ENCODE measurements at places on chromosomes 1 and 21.

- DNase-seq = no peak
These were observed 48.2 kb upstream of the TNFSF4 start for GRCh38 chr1:173255214-173255813.

GRCh38 chr1:81412954-81413353, 387.8 kb upstream of the ADGRL2 start:
- no peak for DNase-seq

- DNase-seq = no peak
These were observed 36.6 kb downstream of the POFUT2 start for GRCh38 chr21:45250914-45251634.

DNA sequence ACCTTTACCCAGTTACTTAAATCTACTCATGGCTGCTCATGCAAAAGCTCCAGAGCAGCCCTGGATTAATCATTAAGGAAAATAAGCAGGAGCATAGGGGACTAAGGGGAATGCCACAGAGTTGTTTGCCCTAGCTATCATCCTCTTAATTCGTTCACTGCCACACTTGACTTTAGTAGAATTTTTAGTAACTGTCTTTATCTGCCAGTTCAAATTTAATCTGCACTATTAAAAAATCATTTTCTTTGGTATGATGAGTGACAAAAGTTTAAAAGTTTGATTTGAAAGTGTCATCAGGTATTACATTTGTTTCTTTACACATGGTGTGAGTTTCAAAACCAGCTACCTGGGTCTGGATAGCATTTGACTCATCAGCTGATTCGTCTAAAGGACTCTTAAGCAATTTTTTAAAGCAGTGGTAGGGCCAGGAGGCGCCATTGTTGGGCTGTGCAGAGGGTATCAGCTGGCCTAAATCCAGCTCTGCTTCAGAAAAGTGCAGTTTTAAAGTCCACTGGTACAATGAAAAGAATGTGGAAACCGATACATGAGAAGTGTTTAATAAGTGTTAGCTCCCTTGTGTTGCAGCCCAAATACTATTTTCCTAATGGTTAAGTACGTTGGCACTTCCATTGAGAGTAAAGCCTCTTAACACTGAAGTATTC, 69.9 kb upstream of the DR1 start:
- no peak for DNase-seq

DNA sequence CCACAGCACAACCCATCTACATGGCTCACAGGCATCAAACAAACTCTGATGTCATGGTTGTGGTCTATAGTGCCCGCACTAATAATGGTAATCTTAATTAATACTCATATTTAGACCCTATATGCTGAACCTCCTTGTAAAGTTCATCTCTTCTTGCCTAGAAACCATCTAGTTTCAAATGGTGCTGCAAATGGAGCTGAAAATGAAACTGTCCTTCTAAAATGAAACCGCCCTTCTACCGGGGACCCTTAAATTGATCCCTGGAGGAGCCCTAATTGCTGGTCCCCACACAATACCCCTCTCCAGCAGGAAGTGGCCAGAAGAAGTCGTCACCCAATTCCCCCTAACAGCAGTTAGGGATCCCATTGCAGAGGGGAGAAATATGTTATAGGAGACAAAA, 612.6 kb downstream of the MRPL39 start:
- DNase-seq = no peak

DNA sequence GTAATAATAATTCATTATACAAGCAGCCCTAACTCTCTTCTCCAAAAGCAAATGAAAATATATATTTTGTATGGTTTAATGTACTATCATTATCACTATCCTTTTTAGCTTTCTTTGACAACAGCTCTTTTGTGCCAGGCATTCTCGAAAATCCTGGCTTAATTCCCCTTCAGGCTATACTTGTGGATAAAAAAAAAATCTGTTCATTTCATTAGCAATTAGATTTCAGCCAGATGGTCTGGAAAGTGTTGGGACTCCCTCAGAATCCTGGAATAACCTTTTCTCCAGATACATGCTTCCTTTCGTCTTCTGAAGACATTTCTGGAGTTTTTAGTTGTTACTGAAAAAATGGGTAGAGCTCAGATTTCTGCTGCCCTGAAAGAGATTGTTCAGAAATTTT, 83.4 kb upstream of the PLPPR4 start:
- DNase-seq = no peak

DNA sequence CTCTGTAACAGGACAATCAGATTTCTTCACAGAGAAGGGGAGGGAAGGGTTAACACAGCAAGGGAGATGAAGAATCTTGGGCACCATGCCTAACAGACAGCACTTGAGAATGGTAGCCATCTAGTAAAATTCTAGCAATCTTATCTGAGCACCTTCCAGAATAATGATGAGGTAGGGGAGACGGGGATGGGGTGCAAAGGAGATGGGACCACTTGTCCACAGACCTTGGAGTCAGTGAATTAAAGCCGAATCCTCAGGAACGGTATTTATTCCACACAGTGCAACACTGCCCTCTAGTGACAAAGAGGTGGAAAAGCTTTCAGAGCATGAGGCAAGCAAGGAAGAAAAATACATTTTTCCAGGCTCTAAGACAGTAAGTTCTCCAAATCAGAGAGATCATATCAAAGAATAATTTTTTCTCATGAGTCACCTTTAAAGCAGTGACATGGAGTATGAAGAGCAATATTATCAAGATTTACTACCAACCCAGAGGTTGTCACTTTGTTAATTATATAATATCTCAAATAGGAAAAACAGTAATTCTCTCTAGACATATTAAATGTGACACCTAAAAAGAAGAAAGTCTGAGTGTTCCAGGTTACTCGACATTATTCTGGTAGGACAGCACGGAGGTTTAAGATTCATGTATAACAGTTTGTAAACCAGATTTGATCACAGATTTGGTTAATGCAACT, 43.3 kb upstream of the LPAR3 start:
- DNase-seq = peak; percentile 49

- no peak for DNase-seq
These were observed 15.1 kb downstream of the ERRFI1 start for GRCh38 chr1:8011016-8011415.

- no peak for DNase-seq
These were observed 376.5 kb upstream of the DAB1 start for GRCh38 chr1:57800376-57800775.

DNA sequence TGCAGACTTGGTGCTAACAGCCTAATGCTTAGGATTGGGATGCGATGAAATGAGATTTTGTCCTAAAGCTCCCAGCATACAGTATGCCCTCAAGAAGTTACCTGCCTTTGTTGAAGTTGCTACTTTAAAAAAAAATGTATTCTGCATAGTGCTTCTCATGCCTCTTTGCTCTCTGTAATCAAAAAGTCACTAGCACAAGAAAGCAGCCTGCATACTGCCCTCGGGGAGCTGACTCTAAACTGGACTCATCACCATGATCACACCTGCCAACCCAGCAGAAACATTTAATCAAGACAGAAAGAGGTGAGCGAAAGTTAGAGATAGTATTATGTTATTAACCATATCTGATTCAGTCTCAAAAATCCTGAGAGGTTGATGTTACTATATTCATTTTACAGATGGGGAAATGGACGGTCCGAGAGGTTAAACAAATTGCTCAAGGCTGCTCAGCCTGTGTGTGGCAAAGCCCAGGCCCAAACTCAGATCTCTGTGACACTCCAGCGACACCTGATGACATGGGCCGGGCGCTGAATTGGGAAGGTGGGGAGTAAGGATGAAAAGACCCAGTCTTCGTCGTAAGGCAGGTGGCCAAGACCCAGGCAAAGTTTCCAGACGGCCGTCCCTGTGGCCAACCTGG, 1.1 kb downstream of the BATF3 start:
- DNase-seq = no peak

- no peak for DNase-seq
These were observed 154.9 kb downstream of the TGFBR3 start for GRCh38 chr1:91730801-91731732.

DNA sequence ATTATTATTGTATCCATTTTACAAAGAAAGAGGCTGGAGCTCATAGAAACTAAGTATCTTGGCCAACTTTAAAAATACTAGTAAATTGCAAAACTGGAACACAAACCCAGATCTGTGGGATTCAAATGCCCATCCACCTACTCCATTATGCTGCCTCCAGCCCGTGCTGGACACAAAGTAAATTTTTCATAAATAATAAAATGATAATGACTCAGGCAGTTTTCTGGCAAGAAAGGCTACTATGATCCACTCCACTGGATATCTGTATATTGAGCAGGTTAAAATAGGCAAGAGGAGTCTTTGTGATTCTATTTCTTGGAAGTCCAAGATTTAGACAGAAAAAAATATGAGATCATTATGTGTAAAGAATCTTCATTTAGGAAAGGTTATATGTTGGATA, 138.3 kb upstream of the DUSP10 start:
- DNase-seq = no peak

DNA sequence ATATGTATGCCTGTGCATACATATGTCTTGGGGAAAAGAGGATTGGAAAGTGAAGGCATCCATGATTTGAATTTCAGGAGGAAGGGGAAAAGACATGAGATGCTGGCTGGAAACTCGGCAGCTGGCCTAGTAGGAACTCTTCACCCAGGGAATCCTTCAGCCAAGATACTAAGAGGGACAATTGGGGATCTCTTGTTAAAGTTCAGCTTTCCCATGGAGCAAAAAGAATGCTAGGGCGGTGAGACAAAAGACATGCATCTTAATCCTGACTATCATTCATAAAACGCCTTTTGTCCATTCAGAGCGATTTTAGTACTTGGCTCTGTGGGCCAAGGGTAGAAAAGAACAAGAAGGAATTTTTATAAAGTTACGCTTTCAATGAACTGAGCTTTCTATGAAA, 20.5 kb downstream of the PDPN start:
- no peak for DNase-seq

GRCh38 chr1:54922040-54922761, 35.2 kb upstream of the DHCR24 start:
- DNase-seq = no peak

- DNase-seq = no peak
These were observed 6.4 kb upstream of the LORICRIN start for GRCh38 chr1:153253076-153253475.

DNA sequence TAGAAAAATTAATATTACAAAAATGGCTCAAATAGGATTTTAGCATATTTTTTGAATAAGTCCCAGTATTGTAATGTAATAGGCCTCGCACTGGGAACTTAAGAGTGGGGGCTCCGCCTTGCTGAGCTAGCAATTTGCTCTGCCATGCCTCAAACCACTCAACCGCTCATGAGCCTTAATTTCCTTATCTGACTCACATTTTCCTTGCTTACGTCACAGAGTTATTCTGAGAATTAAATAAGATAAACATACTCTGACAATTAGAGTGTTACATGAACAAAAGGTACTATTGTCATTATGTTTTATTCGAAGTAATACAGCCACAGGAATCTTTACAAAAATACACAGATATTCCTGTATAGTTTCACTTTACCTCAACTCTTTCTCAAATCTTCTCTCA, 108.1 kb downstream of the SLC44A5 start:
- no peak for DNase-seq

GRCh38 chr1:101165532-101165931, 71.3 kb upstream of the S1PR1 start:
- no peak for DNase-seq

- DNase-seq = peak; percentile 73
These were observed 2.0 kb downstream of the HES3 start for GRCh38 chr1:6245869-6246496.

DNA sequence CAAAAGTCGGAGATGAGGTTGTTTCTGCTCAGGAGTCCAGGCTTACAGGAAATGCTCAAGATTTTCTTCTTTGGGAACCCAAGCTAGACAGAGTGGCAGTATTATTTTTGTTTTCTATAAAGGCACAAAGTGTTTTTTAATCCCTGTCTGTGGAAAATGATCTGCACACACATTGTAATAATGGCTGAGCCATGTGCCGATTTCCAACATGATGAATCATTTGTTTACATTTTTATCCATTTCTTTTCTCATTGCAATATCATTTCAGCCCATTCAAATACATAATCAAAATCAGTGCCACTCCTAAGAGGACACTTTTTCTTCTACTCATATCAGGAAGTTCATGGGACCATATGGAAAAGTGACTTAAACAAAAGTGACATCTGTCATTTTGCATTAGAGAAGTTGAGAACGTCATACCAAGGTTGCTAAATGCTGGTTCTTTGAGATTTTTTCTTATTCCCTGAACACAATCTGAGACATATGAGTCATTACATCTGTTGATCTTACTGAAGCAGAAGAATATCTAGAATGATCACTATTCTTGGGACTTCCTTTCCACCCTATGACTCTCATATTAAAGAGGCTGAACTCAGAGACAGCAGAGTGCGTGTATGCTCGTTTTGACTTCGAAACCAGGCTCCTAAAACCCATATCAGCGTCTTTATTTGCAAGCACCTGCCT, 44.9 kb downstream of the ACTA1 start:
- DNase-seq = no peak

DNA sequence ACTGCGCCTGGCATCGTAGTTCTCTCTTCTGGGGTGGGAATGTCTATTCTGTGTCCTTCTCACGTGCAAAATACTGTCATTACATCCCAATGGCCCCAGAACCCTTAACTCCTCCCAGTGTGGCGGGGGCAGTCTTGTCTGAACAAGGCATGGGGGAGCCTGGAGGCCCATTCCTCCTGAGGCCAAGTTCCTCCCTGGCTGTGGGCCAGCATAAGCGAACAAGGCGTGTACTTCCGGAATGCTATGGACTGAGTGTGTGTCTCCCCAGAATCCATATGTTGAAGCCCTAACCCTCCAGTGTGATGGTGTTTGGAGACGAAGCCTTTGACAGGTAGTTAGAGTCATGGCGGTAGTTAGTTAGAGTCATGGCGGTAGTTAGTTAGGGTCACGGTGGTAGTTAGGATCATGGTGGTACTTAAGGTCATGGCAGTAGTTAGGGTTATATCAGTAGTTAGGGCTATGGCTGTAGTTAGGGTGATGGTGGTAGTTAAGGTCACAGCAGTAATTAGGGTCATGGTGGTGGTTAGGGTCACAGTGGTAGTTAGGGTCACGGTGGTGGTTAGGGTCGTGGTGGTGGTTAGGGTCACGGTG, 71.0 kb downstream of the PRKCZ start:
- DNase-seq = no peak

DNA sequence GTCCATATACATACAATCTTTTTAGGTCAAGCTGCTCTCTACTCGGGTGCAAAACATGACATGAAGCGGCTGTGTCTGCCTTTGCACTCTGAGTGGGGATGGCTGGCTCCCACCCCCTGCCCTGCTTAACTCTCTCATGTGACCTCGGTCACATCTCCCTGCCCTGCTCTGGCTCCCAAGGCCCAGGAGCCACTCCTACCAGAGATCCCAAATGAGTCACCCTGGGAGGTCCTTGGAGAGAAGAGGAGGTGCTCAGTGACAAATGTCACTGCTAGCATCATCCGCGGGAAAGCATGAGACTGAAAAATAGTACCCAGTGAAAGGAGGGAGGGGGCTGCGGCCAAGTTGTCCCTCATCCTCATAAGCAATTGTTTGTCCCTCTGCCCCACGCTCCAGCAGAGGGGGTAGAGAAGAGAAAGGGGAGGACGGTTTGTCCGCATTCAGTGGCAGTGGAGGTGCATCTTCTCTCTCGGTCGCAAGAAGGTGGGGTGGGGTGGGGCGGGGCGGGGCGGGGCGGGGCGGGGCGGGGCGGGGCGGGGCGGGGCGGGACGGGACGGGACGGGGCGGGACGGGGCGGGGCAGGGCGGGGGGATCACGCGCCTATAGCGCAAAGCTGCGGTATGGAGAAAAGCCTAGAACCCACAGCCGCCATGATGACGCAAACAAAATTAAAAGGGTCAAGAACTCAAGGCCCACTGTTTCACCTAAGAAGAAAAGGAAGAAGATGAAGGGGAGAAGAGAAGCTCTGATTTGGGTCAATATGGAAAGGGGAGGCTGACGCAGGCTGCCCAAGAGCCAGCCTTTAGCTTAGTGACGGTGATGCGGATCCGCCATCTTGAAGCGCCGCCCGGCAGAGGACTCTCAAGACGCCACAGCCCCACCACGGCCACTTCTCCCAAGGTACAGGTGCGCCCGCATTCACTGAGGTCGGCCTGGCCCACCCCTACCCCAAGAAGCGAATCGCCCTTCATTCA, 66.2 kb downstream of the CD46 start:
- no peak for DNase-seq

Data from activated CD8-positive, alpha-beta T cell treated with anti-CD3 and anti-CD28 coated beads, Interleukin-2, amount 10 ng/mL, durations not matched to agents 7 days and 5 days (primary cell).